Activated CD8-positive, alpha-beta memory T cell treated with anti-CD3 and anti-CD28 coated beads for 48 hours (primary cell): ENCODE measurements at places on chromosomes 2 and 18.

DNA sequence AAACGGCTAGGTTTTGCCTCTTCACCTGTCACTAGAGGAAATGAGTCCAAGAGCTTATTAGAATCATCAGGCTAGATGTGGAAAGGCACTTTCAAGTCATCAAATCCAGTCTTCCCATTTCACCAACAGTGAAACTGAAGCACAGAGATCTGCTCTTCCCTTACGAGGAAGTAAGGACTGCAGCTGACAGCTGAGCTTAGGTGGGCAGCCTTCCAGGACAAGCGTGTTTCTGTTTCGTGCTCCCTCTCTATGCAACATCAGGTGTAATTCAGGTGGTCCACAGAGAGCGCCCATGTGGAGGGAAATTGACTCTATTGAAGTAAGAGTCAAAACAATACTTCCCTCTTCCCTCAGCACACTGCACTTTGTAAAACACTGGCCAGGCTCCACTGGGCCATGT lies 5.5 kb downstream of the CYRIA start:
- DNase-seq = no peak

DNA sequence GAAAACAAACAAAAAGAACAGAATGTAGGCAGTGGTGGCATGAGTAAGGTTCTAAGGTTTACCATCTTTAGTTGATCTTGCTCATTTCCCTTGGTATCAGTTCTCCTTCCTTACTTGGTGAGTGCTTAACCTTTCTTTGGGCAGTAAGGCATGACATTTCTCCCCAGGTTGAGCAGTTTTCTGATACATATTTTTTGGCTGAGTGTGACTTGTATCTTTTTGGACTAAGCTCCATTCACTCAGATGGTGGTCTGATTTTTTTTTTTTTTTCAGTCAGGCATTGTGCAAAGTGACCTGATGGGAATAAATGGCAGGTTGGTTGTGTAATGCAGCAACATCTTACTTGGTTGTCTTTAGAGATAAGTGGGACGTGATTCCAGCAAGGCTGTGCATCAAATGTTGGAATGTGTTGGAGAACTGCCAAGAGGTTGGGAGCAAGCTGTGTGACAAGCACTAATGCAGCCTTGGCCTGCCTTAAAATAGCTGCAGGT lies 15.1 kb downstream of the SPTBN1 start:
- no peak for DNase-seq

DNA sequence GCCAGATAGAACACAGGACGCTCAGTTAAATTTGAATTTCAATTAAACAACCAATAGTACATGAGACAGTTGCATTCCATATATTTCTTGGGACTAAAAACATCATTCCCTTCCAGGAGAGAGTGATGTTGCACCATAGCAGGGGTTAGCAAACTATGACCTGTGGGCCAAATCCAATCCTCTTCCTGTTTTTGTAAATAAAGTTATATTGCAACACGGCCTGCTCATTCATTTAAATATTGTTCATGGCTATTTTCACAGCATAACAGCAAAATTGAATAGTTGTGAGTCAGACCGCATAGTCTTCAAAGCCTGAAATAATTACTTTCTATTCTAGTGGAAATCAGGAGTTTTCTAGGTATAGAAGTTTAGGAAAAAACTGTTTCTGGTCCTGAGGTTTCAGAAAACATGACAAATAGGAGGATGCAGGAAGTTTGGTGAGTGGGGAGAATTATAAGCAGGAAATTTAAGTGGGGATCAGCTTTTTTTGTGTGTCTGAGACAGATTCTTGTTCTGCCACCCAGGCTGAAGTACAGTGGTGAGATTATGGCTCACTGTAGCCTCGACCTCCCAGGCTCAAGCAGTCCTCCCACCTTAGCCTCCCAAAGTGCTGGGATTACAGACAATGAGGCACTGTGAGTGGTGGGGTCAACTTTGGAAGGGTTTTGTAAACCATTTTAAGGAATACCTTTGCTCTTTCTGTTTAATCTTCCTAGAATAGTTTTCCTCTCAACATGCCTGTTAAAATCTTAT lies 131.5 kb downstream of the SOCS6 start:
- no peak for DNase-seq

GRCh38 chr18:25661831-25662230 lies 309.9 kb upstream of the ZNF521 start:
- DNase-seq = no peak

DNA sequence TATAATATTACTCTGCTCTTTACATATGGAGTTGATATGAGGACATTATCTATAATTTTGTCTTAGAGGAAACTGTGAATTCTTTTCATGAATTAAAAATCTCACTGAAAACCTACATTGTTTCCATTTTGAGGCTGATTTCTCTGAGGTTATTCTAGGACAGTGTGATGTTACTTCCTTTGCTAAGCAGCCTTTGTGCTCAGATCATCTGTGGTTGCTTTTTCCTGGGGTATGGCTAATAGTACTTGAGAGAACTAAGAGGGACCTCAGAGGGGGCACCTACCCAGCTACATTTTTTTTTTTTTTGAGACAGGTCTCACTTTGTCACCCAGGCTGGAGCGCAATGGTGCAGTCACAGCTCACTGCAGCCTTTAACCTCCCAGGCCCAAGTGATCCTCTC lies 8.7 kb upstream of the MPP4 start:
- no peak for DNase-seq
